ENCODE measurements at places on chromosomes 3 and 15. TPM values are rescaled to one million over a fixed set of nuclear protein-coding genes. Genes with fewer than 3 reads are reported as not detected.

GRCh38 chr3:179452872-179453271 lies 1.6 kb upstream of the GNB4 start:
- no peak for DNase-seq

DNA sequence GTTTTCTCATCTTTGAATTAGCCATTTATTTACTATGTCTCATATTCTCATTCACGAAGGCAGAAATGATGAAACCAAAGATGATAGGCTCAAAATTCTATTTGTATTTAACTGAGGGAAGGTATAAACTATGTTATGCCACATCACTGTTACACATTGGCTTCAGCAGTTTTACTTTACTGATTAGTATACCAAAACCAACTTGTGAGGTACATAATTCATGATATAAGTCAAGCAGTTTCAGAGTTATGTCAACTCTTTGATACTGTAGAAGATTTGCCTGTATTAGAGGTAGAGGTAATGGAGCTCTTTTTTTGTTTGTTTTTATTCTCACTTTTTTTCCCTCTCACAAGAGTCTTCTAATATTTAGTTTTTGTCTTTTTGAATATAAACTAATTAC lies 22.9 kb downstream of the CHMP2B start:
- no peak for DNase-seq

- DNase-seq, result no peak
Observed at GRCh38 chr3:64983583-64984359, 296.0 kb upstream of the ADAMTS9 start.

TLR9 gene
- total RNA-seq, result 0.18 TPM

PATL2 gene
- 5.2 TPM for total RNA-seq
